ENCODE measurements at places on chromosomes 3 and 15. TPM values are rescaled to one million over a fixed set of nuclear protein-coding genes. Genes with fewer than 3 reads are reported as not detected.
A peak's percentile ranks its signal among the peaks of the same experiment; 100 is the strongest.

SI gene
- not detected for total RNA-seq

CHST13 gene
- total RNA-seq = not detected

- H3K4me3 ChIP-seq = no peak overlapping the region
- peaks cover 18% of the 10 kb centered on the region for H3K4me1 ChIP-seq
- no peaks in the 10 kb centered on the region for H3K27me3 ChIP-seq
- DNase-seq = no peak
- H3K27ac ChIP-seq = no peak overlapping the region
- H3K36me3 ChIP-seq = peaks cover 23% of the 10 kb centered on the region
These were observed 26.7 kb downstream of the SYNM start for GRCh38 chr15:99131441-99132023.

GRCh38 chr15:84871428-84871985 is 13.0 kb upstream of the SLC28A1 start:
- no peak overlapping the region for H3K27ac ChIP-seq
- DNase-seq = no peak
- H3K4me1 ChIP-seq = peaks cover 8% of the 10 kb centered on the region
- H3K4me3 ChIP-seq = no peak overlapping the region
- no peaks in the 10 kb centered on the region for H3K36me3 ChIP-seq
- H3K27me3 ChIP-seq = no peaks in the 10 kb centered on the region

ACTC1 gene
- 2.8 TPM for total RNA-seq

DNA sequence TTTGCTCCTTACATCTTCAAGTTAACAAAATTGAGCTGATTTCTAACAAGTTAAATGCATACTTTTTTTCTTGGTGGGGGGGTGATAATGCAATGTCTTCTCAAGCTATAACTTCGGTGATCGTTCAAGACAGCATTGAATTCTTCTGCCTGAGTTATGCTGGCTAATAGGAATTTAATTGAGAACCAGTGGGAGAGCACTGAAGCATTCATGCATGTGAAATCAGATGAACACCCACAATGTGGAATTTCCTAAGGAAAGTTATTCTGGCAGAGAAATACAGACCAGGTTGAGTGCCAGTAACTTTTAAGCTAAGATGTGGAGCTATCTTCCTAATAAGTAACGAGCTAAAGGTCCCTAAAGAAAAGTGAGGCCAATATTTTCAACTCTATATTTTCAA is 3.0 kb downstream of the SPATA16 start:
- H3K4me3 ChIP-seq = no peak overlapping the region
- no peaks in the 10 kb centered on the region for H3K27me3 ChIP-seq
- no peaks in the 10 kb centered on the region for H3K36me3 ChIP-seq
- H3K4me1 ChIP-seq = peaks cover 10% of the 10 kb centered on the region

GRCh38 chr3:105402287-105402801 is 35.6 kb downstream of the ALCAM start:
- H3K4me1 ChIP-seq = peaks cover 13% of the 10 kb centered on the region
- no peak for DNase-seq
- H3K27me3 ChIP-seq = no peaks in the 10 kb centered on the region

- H3K27me3 ChIP-seq = no peaks in the 10 kb centered on the region
- H3K36me3 ChIP-seq = peaks cover 9% of the 10 kb centered on the region
- DNase-seq = no peak
- no peak overlapping the region for H3K4me3 ChIP-seq
- no peaks in the 10 kb centered on the region for H3K4me1 ChIP-seq
- H3K27ac ChIP-seq = no peak overlapping the region
These were observed 24.3 kb downstream of the LRRC28 start for GRCh38 chr15:99275525-99276128.

TTLL13 gene
- total RNA-seq = 0.19 TPM

PIF1 gene
- 53.2 TPM for total RNA-seq

- H3K27me3 ChIP-seq = no peaks in the 10 kb centered on the region
- peaks cover 15% of the 10 kb centered on the region for H3K4me1 ChIP-seq
- no peak overlapping the region for H3K27ac ChIP-seq
- no peaks in the 10 kb centered on the region for H3K36me3 ChIP-seq
- H3K4me3 ChIP-seq = no peak overlapping the region
These were observed 67.0 kb upstream of the TPM1 start for GRCh38 chr15:62975515-62975914.

NPAP1 gene
- 0.30 TPM for total RNA-seq

GRCh38 chr3:45387636-45388348 is 584 bp upstream of the LARS2 start:
- H3K27me3 ChIP-seq = peaks cover 33% of the 10 kb centered on the region
- peaks cover 24% of the 10 kb centered on the region for H3K4me1 ChIP-seq
- no peak overlapping the region for H3K27ac ChIP-seq
- DNase-seq = no peak

LRRIQ4 gene
- total RNA-seq = 0.16 TPM

- H3K27me3 ChIP-seq = no peaks in the 10 kb centered on the region
- H3K27ac ChIP-seq = peak overlapping the region; percentile 37
- H3K4me3 ChIP-seq = no peak overlapping the region
- H3K36me3 ChIP-seq = peaks cover 16% of the 10 kb centered on the region
- H3K4me1 ChIP-seq = no peaks in the 10 kb centered on the region
These were observed 18.7 kb downstream of the CRBN start for GRCh38 chr3:3160826-3161225.

DNA sequence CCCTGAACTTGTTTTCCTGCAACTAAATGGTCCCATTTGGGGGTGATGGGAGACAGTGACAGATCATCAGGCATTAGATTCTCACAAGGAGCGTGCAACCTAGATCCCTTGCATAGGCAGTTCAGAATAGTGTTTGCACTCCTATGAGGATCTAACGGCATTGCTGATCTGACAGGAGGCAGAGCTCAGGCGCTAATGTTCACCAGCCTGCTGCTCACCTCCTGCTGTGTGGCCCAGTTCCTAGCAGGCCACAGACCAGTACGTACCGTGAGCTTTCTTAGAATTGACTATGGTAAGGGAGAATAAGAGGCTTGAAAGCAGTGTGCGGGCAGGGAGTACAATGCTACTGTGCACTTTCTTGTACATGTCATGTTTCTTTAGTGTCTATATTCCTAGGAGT is 17.6 kb upstream of the PLA2G4E start:
- H3K27me3 ChIP-seq = no peaks in the 10 kb centered on the region
- no peak for DNase-seq
- H3K4me1 ChIP-seq = peaks cover 5% of the 10 kb centered on the region

DNA sequence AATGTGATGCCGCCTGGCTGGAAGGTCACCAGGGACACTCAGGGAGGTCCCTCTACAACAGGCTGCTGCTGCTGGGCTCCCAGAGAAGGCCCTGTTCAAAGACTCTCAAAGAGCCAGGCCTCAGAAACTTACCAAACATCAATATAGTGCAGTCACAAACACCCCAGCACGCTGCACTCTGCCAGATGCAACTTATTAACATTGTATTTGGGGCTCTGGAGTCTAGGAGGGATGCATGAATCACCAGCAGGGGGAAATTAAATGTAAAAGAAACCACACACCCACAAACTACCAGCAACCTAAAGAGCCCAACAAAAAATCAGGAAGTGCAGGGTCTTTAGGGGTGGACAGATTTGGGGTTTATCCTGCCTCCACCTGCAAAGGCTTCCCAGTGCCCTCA is 74.6 kb upstream of the SPATA12 start:
- peaks cover 11% of the 10 kb centered on the region for H3K27me3 ChIP-seq
- H3K4me3 ChIP-seq = no peak overlapping the region
- no peak for DNase-seq
- no peak overlapping the region for H3K27ac ChIP-seq
- peaks cover 7% of the 10 kb centered on the region for H3K4me1 ChIP-seq

GRCh38 chr3:122021811-122022401 is at the start of gene ILDR1:
ILDR1 (minus strand) TSS chr3:122022247; CDS start chr3:122022077, 170 bp downstream.
- no peak for DNase-seq
- H3K27ac ChIP-seq = no peak within 1 kb of the TSS
- no peaks in the 10 kb centered on the region for H3K4me1 ChIP-seq
- no peaks in the 10 kb centered on the region for H3K36me3 ChIP-seq

GRCh38 chr15:63858448-63858847 is 24.7 kb upstream of the HERC1 start:
- peaks cover 25% of the 10 kb centered on the region for H3K4me1 ChIP-seq
- no peak overlapping the region for H3K4me3 ChIP-seq
- no peak for DNase-seq
- H3K27me3 ChIP-seq = no peaks in the 10 kb centered on the region
- no peaks in the 10 kb centered on the region for H3K36me3 ChIP-seq
- no peak overlapping the region for H3K27ac ChIP-seq

DNA sequence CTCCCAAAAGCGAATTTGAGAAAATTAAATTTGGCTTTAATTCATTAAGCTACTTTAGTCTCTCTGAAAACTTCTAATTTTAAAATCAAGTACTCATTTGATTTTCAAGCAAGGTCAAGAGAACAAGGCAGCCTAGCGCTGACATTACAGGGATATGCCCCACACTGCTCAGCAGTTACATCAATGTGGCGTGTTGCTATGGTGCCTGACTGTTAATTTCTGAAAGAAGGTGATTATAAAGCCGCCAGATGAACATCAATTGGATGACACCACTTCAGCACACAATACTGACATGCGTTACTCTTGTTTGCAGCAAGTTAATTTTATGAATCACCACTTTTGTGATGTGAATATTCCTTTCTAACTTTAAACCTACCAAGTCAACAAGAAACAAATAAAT is 284.4 kb downstream of the FOXP1 start:
- DNase-seq = no peak
- no peak overlapping the region for H3K27ac ChIP-seq
- peaks cover 4% of the 10 kb centered on the region for H3K36me3 ChIP-seq
- H3K4me3 ChIP-seq = no peak overlapping the region
- peaks cover 23% of the 10 kb centered on the region for H3K4me1 ChIP-seq

DNA sequence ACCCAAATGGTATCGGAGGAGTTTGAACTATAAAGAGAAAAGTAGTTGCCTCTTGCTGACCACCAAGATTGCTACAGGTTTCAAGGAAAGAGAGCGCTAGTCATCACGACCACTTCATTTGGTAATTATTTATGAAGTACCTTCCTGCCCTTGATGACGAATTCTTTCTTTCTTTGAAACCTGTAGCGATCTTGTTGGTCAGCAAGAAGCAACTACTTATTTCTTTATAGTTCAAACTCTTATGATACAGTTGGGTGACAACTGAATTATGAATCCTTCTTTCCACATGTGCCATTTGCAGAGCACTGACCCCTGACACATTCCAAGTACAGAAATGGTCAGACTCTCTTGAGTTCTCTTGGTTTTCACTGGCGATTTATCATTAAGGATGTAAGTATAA is 46.8 kb downstream of the THRB start:
- no peaks in the 10 kb centered on the region for H3K27me3 ChIP-seq
- H3K4me1 ChIP-seq = peaks cover 5% of the 10 kb centered on the region
- no peaks in the 10 kb centered on the region for H3K36me3 ChIP-seq
- H3K4me3 ChIP-seq = no peak overlapping the region

DNA sequence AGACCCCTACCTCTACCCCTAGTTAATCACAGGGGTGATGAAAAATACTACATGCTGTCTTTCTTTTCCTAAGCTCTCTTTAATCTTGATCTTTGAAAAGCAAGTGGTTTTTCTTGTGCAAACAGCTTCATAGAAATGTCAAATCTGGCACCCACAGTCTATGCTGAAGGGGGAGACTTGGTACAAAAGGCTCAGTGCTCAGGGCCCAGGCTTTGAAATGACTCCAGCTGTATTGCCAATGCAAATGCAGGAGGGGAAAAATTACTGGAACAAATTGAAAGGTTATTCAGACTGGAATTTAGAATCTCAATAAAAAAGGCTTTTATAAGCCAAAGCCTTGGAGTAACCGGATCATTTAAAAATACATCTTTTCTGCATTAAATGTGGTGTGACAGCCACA is 223.9 kb downstream of the LRTM1 start:
- H3K27ac ChIP-seq = no peak overlapping the region
- DNase-seq = no peak
